ENCODE measurements at places on chromosomes 2 and 18.

- no peak for DNase-seq
Measured at GRCh38 chr2:175187378-175187777, 5.9 kb upstream of the ATP5MC3 start.

GRCh38 chr2:63189026-63189425 is 138.4 kb downstream of the OTX1 start:
- DNase-seq, result no peak

- no peak for DNase-seq
Measured at GRCh38 chr2:122251158-122251557, 495.7 kb downstream of the TSN start.

DNA sequence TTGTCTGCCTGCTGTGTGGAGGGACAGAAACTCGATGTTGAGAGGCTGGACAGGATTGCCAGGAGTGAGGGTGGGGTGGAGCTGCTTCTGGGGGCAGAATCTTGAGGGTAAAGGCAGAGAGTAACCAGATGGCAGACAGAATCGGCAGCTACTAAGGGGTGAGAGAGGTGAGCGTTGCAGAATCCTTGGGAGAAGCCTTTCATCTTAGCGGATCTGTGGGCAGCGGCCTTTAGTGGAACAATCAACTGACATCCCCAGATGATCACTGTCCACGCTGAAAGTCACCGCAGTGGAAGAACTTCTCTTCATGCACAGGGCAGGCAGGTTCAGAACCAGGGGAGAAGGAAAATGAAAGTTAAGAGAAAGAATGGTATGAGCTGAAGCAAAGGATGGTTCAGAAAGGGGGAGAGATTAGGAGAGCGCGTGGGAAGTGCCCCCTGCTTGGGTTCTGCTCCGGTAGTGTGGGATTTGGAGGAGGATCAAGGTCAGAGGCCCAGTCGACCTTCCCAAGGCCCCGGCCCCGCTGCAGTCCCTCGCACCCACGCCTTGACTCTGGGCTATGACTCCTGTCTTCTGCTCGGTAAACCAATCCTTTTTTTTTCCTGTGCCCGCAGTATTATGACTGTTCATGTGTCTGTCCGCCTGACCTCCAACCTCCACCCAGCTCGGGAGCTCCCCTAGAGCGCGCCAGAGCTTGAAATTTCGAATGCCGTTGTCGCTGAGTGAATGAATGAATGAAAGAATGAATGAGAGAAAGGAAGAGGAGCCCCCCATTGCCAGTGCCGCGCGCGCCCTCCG is 584 bp downstream of the BOLA3 start:
- no peak for DNase-seq

- no peak for DNase-seq
Measured at GRCh38 chr18:2303517-2304238, 267.6 kb downstream of the METTL4 start.

DNA sequence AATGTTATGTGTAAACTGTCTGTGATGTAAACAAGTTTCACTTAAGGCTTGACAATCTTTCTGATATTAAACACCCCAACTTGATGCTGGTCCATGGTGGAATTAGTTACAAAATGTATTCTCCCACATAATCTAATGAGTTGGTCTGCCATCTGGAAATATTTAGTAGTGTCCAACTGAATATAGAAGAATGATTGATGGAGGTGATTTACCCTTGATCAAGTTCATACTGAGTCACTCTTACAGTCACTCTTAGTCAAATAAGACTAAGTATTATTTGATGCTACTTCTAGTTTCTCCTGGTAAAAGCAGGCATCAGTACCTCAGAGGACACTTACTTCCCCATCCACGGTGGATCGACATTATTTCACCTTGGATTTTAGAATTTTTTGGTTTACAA is 198.1 kb downstream of the SATB2 start:
- DNase-seq, result no peak

DNA sequence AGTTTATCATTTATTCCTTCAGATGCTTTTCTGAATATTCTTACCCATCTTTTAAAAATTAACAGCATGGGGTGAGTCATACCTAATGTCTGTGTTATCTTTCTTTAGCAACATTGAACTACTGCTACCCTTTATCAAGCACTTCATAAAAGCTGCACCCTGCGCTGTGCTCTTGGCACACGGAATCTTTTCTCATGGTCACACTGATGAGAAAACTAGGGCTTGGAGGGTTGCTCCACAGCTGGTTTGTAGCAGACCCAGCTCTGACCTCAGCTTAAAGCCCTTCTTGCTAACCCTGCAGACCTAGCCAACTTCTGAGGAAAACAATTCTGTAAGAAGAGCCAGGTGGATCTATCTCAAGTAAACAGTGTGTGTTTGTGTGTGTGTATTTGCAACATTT is 106.3 kb downstream of the RNF144A start:
- no peak for DNase-seq

GRCh38 chr2:221426929-221427328 is 145.2 kb downstream of the EPHA4 start:
- DNase-seq, result no peak

DNA sequence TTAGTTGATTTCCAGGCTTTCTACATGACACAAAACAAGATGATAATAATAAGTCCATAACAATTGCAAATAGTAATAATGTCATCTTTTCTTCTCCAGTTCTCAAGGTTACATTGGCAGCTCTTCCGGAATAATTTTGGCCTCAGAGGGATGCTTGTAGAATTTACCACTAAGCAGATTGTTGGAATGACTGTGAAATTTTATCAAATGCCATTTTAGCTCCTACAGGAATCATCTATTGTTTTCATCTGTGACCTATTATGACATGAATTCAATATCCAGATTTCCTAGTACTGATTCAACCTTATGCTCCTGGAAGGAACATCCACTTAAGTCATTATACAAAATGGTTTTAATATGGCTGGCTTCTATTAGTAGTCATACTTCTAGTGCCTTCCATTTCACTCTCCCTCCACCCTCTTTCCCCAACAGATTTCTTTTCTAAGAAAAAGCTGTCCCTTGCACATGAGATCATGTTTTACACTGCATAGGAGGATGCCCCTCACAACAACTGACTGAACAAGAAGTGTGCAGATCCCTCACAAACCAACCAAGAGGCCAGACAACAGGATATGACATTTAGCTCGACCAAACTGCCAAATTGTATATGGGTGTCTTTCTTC is 200.0 kb downstream of the DNER start:
- no peak for DNase-seq

DNA sequence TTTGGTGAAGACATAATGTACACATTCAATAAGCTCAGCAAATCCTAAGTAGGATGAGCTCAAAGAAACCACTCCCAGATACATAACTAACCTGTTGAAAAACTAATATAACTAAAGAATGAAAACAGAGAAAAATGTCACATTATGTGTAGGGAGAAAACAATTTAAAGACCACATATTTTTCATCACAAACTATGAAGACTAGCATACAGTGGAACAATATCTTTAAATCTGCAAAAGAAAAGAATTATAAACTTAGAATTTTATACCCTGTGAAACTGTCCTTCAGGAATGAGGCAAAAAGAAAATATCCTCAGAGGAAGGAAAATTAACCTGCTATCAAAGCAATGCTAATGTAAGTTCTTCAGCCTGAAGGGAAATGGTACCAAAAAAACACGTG is 151.5 kb downstream of the PIEZO2 start:
- DNase-seq, result no peak

DNA sequence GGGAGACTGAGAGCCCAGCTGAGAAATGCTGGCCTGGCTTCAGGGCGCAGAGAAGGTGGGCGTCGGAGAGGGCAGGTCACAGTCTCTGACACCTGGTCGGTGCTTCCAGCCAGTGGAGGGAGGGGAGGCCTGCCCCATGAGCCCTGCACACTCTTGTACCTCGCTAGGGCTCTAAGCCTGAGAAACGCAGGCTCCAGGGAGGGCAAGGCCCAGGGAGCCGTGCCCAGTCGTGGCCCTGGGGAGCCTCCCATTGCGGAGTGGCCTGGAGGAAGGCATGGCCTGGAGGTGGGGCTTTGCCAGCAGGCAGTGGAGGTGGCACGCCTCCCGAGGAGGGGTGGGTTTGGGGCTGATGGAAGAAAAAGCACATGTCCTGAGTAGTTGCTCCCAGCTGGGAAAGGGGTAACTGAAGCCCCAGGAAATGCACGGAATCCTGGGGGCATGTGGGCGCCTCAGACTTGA is 39.0 kb downstream of the MTERF4 start:
- no peak for DNase-seq

- DNase-seq, result no peak
Measured at GRCh38 chr2:145939949-145940348, 1420.0 kb upstream of the ZEB2 start.

DNA sequence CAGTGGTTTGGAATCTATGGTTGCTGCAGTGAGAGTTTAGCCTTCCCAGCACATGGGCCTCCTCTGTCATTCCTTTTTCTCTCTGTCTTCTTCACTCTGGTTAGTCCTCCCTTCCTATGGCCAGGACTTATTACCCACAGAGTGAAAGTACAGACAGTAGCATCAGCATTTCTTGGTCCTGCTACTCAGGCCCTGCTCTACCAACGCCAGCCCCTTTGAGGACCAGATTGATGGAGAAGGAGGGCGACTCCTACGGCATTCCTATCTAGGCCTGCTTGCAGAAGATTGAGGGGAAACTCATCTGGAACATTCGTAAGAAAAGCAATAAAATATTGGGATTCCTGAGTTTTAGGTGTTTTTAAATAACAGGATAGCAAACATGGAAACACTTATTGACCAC is 43.5 kb downstream of the BMP10 start:
- DNase-seq, result no peak

All from activated T-cell treated with anti-CD3 and anti-CD28 coated beads for 24 hours (primary cell).